NCI-H460 (cell line): ENCODE measurements at places on chromosomes 3 and 15.

GRCh38 chr3:177279118-177279815, 82.0 kb upstream of the TBL1XR1 start:
- no peak for DNase-seq

DNA sequence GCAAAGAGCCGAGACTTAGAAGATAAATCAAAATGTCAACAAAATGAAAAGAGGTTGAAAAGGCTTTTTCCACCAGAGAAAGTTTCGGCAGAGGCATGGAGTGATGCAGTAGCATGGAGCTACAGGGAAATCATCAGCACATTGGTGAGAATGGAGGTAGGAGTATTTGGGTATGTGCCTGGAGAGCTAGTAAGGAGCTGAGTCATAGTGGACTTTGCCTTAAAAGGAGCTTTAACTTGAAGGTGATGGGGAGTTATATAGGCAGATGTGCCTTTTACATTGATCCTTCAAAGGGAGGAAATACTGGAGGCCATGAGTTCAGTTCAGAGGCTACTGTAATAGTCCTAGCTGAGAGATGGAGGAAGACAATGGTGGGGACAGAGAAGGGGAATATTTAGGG, 44.3 kb downstream of the IL5RA start:
- peak; percentile 1 for DNase-seq

DNA sequence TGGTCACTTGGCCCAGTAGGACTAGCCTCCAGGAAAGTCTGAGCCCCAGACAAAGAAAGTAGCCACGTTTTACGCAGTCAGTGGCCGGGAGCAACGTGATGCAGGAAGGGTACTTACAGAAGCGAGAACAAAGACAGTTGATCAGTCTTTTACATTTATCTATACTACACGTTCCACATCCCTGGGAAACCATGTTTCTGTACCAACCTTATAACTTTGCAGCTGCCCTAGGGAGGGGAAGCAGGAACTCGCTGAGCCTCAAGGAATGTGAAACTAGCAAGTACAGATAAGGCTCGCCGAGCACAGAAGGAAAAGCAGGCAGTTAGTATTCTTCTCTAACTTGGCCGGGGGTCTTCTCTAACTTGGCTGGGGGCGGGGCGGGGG, 3.4 kb upstream of the KNL1 start:
- DNase-seq, result no peak

DNA sequence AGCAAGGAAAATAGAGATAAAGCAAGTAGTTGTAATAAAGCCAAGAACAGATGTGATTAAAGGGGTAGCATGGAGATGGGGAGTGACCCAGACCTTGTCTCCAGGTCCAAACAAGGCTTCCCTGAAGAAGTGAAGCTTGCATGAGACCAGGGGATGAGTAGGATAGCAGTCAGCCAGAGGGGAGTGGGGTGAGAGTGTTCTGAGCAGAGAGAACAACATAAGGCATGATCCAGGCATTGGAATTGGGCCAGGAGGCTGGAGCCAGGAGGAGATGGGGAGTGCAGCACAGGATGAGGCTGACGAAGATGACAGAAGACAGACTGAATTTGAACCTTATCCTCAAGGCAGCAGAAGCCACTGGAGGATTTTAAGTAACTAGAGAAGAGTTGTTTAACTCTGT, 7.2 kb downstream of the TMOD2 start:
- DNase-seq, result no peak

DNA sequence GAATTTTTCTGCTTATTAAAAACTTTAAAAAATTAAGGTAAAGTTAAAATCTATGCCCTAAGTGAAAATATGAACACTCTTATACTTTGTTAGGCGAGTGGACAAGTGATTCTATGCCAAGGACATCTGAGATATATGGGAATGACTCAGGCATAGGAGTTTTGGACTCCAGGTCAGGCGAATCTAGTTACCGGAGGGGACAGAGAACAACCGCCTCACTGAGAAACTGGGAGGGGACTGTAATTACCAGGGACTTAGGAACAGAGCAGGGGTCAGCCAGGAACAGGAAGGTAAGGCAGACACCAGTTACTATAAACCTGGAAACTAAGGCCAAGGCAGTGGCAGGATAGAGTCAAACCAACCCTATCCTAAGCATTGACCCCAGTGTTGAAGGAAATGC, 16.8 kb upstream of the ATP1B3 start:
- DNase-seq, result no peak

DNA sequence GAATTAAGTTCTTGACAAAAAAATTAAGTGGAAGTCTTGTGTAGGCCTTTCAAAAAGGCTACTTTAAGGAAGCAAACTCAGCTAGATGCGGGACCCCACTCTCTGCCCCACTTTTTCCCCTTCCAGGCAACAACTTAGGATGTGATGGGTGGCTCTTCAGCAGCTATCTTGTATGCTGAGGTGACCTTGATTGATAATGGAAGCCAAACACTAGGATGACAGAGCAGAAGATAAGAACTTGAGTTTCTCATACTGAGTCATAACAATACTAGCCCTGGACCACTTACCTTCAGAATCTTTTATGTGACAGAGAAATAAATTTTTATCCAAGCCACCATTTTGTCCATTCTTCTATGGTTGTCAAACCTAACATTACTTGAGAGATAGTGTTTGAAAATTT, 16.1 kb downstream of the PDCD10 start:
- DNase-seq, result no peak

DNA sequence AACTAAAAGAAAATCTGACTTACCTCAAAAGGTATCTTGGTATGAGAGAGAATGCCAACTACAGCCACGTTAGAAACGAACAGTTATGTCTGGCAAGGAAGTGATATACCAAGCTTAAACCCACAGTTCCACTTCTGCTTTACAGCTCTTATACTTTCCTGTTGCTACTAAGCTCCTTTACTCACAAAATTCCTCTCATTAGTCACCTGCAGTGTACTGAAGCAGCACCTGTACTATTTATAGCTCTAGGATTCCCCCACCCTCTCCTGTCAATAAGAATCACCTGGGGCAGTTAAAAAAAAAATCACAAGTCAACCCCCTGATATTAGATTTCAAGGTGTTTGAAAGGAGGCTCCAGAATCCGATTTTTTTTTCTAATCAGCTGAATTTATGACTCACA, 2.9 kb upstream of the TMEM266 start:
- no peak for DNase-seq

DNA sequence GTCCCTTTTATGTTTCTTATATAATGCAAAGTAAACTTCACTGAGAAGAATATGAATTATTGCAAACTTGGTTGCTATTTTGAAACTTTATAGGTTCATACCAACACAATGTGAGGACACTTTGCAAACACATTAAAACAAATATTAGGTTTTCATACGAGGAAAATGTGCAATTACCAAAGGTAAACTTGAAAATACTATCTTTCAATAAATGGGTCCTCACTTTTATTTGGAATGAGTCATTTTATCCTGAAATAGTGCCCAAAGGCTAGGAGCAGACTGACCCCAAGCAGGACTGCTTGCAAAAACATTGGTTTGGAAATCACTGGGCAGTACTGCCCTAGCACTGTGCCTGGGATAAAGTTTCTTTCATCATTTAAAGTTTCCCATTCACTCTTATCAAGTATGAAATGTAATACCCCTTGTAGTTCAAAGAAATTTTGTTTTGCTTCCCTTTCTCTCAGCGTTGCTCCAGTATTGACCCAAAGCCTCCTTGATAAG, 396.5 kb downstream of the EPHA3 start:
- no peak for DNase-seq

DNA sequence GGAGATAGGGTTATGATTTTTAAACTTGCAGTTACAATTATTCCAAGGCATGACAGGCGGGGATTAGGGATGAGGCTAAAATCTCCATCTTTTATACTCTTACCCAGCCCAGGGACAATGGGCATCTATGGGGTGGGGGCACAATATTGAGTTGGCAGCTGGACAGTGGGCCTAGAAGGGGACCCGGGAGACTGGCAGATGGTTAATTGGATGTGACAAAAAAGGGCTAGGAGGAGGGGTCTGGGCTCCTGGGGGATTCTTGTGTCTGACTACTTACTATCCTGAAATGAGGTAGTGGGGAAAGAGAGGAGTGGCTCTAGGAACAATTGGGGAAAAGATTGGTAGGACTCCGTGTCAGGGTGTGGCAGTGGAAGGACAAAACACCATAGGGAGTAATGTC, 53.0 kb upstream of the ROPN1 start:
- no peak for DNase-seq

- peak; percentile 48 for DNase-seq
Measured at GRCh38 chr15:34318277-34319079, 19.1 kb downstream of the SLC12A6 start.

GRCh38 chr3:37443363-37444035, 269.1 kb upstream of the LRRFIP2 start:
- DNase-seq, result no peak

GRCh38 chr15:45224621-45225217, 27.3 kb upstream of the SLC28A2 start:
- no peak for DNase-seq

DNA sequence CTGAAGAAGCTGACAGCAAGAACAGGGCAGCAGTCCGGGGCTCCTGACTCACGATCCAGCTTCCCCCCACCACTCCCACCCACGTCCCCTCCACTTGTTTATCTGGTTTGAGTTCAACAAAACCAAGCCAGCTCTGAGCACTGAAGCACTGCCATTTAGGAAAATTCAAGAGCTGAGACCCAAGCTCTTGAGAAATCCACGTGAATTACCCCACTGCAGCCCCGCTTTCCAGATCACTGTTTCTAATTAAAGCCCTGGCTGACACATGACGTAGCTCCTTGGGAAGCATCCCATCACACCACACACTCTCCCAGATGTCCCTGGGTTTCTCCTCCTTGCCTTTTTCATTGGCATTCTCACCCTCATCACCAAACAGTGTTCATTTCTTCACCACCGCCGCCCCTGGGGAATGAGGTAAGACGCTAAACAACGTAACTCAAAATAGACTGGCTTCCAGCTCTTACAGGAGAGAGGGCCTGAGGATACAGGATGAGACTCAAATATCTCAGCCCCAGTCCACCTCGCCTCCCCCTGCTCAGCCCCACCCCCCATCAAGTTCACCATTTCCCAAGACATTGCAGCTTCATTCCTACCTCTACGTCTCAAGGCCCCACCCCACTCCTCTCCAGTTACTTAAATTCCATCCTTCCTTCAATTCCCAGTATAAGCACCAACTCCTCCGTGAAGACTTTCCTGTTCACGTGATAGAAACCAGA, 95.4 kb downstream of the SRGAP3 start:
- DNase-seq, result no peak

- no peak for DNase-seq
Measured at GRCh38 chr3:97687734-97688133, 76.8 kb upstream of the ARL6 start.

GRCh38 chr15:96887730-96888129, 557.2 kb downstream of the NR2F2 start:
- no peak for DNase-seq

- DNase-seq, result no peak
Measured at GRCh38 chr3:8369638-8370037, 132.0 kb upstream of the LMCD1 start.

- no peak for DNase-seq
Measured at GRCh38 chr3:48716508-48716981, 476 bp downstream of the IP6K2 start.

- no peak for DNase-seq
Measured at GRCh38 chr15:78264304-78265136, at the start of gene DNAJA4. DNAJA4 (plus strand) TSS chr15:78264562; CDS start chr15:78264764, 202 bp downstream.

- DNase-seq, result no peak
Measured at GRCh38 chr3:141477224-141477623, 9.6 kb upstream of the RASA2 start.

- no peak for DNase-seq
Measured at GRCh38 chr3:147256739-147257138, 149.6 kb downstream of the ZIC4 start.

GRCh38 chr3:16768956-16769355, 115.8 kb upstream of the PLCL2 start:
- no peak for DNase-seq

GRCh38 chr3:23619705-23620637, 185.8 kb upstream of the UBE2E1 start:
- no peak for DNase-seq

- DNase-seq, result no peak
Measured at GRCh38 chr3:53588122-53588521, 93.7 kb downstream of the CACNA1D start.

DNA sequence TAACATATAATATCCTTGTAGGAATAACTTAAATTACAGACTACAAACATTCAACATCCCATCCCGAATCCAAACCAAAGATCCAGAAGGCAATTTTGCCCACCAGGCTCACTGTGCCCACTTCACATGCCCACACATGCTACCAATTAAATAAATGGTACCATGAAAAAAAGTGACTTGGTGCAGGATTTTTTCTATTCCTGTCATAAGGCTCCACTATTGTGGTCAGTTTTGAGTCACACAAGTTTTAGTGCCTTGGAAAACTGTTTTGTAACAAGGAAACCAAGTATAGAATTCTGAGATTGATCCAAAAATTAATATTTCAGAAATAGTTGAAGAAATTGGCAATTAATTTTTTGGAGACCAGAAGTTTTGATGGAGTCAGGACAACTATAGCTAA, 470.1 kb upstream of the THBS1 start:
- DNase-seq, result no peak
